ENCODE measurements at places on chromosomes 2 and 18. TPM values are rescaled to one million over a fixed set of nuclear protein-coding genes. Genes with fewer than 3 reads are reported as not detected.

Gene CHRND
- not detected for total RNA-seq

Gene FHOD3
- not detected for total RNA-seq

Gene DARS1
- 51.8 TPM for total RNA-seq

Gene EGR4
- 0.69 TPM for total RNA-seq

Gene GALNT3
- total RNA-seq: 18.5 TPM

Gene POMC
- total RNA-seq: 3.8 TPM

Gene SERPINB12
- not detected for total RNA-seq

Gene KCTD1
- 2.0 TPM for total RNA-seq

Gene MAIP1
- total RNA-seq: 23.3 TPM

Gene FTCDNL1
- 0.32 TPM for total RNA-seq

Gene AQP12B
- not detected for total RNA-seq

Gene CHRNG
- not detected for total RNA-seq

Gene MEIS1
- 3.6 TPM for total RNA-seq

Gene MATN3
- not detected for total RNA-seq

Gene G6PC2
- not detected for total RNA-seq

Gene PARD3B
- 0.10 TPM for total RNA-seq

Gene RBM44
- 4.5 TPM for total RNA-seq

Gene OTX1
- not detected for total RNA-seq

Gene RIT2
- not detected for total RNA-seq

Gene CSRNP3
- not detected for total RNA-seq

Gene FBXO15
- not detected for total RNA-seq

Gene NFATC1
- total RNA-seq: 64.7 TPM

Gene TNS1
- total RNA-seq: 0.49 TPM

Gene CNTNAP5
- not detected for total RNA-seq

Gene STON1
- 3.4 TPM for total RNA-seq

Gene SERPINB13
- not detected for total RNA-seq

Gene ADGRF3
- 1.8 TPM for total RNA-seq

Gene ELOA2
- total RNA-seq: not detected

Gene GYPC
- total RNA-seq: 75.2 TPM

Gene NDC80
- 20.3 TPM for total RNA-seq

Gene MAL
- 130 TPM for total RNA-seq

Gene DSG4
- not detected for total RNA-seq

Gene RAPGEF4
- total RNA-seq: 1.4 TPM

Gene EML6
- total RNA-seq: 0.59 TPM

Gene PRKAG3
- total RNA-seq: not detected

Gene CKAP2L
- 3.4 TPM for total RNA-seq

Gene CXCR1
- not detected for total RNA-seq

Gene LHCGR
- not detected for total RNA-seq

Gene ELAC1
- total RNA-seq: 5.9 TPM

Gene EFEMP1
- not detected for total RNA-seq

Gene DYNAP
- not detected for total RNA-seq

Gene HOXD9
- not detected for total RNA-seq
